Glutamatergic neuron (in vitro differentiated cells): ENCODE measurements at places on chromosomes 12 and 14. TPM values are rescaled to one million over a fixed set of nuclear protein-coding genes. Genes with fewer than 3 reads are reported as not detected.

- DNase-seq, result no peak
Observed at GRCh38 chr12:131948166-131948712, 1.5 kb upstream of the EP400 start.

DNA sequence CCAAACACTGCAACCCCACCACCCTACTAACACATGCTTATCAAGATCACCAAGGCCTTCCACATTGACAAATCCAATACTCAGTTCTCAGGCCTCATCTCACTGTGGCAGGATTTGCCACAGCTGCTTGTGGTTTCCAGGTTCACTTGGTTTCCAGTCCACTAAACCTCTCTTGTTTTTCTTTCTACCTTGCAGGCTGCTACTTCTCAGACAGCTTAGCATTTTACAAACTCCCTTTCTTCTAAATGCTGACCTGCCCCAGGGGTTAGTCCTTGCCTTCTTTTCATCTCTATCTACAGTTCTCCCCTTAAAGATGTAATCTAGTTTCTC lies 84.1 kb downstream of the BCAT1 start:
- DNase-seq, result no peak

SYNDIG1L gene
- total RNA-seq, result 1.5 TPM

- no peak for DNase-seq
Observed at GRCh38 chr14:74670726-74671411, 42.0 kb downstream of the AREL1 start.

HAL gene
- not detected for total RNA-seq

DNA sequence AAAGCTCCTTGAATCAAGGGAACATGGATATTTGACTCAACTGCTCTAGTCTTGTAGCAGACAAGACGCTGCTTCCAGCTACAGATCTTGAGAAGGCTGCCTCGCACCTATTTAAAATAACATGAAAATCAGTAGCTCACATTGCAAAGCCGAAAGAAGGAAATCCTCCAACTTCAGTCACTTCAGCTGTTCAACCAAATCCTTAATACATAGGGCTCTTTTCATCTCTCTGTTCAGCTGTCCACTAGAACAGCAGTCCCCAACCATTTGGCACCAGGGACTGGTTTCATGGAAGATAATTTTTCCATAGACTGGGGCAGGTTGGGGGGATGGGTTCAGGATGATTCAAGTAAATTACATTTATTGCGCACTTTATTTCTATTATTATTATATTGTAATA lies 1116.0 kb upstream of the TMEM132C start:
- DNase-seq, result no peak

GRCh38 chr12:65462484-65462883 lies 184.0 kb downstream of the MSRB3 start:
- no peak for DNase-seq

ITFG2 gene
- 37.4 TPM for total RNA-seq

REP15 gene
- 1.6 TPM for total RNA-seq

C14orf39 gene
- 1.4 TPM for total RNA-seq

DNA sequence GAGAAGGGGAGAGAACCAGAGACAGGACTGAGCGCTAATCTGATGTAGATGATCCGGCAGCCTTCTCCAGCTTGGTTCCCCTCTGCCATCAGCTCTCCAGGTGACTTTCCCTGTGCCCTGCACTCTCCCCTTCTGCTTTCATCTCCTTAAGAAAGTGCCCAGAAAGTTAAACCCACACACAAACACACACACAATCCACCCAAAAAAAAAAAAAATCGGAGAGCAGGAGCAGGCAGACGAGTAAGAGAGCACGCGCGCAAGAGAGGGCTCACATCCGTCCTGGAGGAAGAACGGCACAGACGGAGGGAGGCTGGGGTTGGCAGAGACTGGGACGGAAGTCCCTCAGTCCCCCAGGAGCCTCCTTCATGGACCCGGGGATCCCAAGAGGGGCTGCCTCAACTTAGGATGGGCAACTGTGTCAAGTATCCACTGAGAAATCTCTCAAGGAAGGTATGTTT lies 9.8 kb downstream of the CABP1 start:
- no peak for DNase-seq

DNA sequence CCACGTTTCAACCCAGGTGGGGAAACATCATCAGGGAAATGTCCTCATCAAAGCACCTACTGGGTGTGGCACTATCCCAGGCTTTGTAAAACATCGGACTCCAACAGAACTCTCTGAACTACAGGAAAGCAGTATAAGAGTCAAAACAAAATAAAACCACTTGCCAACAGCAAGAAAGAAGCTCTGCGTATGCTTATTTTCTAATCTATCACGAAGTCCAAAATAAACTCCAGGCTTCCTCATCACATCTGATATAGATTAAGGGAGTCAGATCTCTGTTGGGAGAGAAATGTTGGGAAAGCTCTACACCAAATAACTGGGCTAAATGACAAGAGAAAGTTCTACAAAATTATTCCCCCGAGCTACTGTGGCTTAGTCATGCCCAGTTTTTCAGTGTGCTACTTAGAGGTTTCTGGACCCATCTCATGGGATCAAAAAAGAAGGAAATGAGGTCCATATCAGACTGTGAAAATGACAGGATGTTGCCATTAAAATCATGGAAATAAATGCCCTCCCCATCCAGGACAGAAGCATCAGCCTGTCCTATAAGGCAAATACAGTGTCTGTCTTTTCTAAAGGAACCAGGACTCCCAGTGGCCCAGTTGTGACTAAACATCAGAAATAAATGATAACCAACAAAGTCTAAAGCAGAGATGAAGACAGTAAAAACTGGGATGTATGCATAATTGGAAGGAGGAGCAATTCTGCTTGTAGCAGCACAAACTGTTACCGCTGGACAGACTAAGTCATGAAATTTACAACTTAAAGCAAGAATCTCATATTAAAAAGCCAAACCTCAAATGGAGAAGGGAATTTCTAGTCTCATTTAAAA lies 149.5 kb downstream of the STXBP6 start:
- no peak for DNase-seq

DNA sequence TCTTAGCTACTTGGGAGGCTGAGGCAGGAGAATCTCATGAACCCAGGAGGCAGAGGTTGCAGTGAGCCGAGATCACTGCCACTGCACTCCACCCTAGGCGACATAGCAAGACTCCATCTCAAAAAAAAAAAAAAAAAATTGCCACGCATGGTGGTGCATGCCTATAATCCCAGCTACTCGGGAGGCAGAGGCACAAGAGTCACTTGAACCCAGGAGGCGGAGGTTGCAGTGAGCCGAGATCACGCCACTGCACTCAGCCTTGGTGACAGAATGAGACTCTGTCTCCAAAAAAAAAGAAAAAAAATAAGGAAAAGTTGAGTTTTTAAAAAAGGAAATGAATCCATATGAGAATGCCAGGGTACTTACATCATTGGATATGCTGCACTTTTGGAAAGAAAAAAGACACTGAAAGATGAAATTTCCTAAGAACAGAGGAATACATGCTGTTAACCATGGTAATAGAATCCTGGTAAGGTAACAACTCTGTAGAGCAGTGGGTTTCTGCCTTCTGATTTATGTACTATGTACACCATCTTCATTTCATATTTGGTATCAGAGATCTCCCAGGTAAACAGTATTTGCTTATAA lies 222.7 kb downstream of the ERC1 start:
- no peak for DNase-seq

DNA sequence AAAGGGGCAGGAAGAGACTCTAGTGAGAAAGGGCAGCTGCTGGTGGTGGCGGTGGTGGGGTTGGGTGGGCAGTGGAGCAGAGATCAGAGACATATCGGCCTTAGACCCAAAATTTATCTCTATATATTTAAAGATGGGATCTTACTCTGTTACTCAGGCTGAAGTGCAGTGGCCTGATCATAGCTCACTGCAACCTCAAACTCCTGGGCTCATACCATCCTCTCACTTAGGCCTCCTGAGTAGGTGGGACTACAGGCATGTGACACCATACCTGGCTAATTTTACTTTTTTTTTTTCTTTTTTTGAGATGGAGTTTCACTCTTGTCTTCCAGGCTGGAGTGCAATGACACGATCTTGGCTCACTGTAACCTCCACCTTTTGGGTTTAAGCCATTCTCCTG lies 18.6 kb upstream of the ITGA5 start:
- DNase-seq, result no peak
